ENCODE measurements at places on chromosomes 11 and 22. TPM values are rescaled to one million over a fixed set of nuclear protein-coding genes. Genes with fewer than 3 reads are reported as not detected.

DNA sequence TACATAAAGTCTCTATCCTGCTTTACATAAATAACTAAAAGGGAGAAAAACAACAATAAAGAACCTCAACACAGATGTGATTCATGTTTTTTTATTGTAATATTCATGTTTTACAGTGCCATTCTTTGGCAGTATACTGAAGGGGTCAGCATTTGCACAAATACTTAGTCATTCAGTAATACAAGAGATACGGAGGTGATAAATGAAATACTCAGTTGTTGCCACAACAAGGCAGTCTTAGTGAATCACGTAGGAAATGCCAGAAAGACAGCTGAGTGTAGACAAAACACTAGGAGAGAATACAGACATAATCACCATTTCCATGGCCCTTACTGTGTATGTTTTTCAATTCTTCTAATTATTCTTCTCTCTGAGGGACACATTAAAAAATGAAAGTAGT lies 910.4 kb downstream of the METTL15 start:
- no peak for DNase-seq

UCP3 gene
- total RNA-seq = 2.7 TPM

DNA sequence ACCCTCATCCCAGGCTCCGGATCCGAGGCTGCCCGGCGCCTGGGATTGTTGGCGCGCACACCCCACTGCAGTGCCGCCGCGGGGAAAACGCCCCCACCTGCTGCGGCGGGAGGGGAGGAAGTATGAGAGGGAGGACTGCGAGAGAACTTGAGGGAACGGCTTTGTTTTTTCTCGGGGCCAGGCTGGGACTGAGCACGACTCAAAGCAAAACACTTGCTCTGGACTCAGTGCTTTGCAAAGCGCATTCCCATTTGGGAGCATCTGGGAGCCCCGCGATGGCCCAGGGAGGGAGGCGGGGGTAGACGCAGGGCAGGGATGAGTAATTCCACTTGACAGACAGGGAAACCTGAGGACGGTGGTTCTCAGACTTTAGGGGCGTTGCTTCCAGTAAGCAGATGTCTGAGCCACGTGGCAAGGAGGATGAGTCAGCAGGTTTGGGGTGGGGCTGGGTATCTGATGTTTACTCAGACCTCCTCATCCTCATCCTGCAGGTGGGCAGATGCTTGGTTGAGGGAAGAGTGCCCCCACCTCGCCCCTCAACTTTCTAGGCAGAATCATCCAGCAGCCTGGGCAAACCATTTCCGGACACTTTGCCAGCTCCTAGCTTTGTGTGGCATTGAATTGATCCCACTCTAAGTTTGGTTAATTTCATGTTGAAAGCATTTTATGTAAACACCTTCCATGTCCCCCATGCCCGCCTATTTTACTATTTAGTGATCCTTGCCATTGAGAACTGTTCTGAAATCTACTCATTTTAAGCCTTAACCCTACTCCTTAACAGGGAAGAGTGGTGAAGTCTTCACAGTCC lies 1.5 kb downstream of the MIAT start:
- peak; percentile 75 for DNase-seq

PRG3 gene
- total RNA-seq = not detected

DNA sequence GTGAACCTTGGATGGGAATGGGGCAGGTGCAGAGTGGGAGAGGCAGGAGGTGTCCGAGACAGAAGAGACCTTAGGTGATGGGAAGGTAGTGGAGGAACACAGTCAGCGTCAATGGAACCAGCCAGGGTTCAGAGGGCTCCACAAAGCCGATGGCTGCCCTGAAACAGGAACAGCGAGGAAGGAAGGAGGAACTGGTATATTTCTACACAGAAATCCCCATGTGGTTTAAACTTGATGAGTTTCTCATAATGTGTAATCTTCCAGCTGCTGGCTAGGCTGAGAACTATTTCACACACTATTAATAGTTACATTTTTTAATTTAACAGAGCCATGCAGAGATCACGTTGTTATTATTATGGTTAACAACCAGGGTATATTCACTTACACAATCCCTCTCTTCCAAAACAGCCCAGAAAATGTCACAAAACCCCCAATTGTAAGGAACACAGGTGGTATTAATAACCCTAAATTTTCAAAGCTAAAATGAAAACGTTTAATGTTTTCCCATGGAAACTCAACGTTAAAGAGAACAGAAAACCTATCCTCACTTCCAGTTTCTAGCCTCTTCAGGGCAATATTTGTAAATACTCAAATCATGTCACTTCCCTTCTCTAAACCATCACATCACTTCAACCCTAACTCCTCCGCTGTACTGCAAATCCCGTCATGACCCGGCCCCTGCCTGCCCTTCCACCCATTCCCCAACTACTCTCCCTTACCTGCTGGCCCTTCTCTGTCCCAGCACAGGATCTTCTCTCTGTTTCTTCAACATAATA lies 74.5 kb upstream of the ARFGAP3 start:
- no peak for DNase-seq

Measured in activated naive CD4-positive, alpha-beta T cell treated with anti-CD3 and anti-CD28 coated beads, Interleukin-2, amount 50 U/mL, for 72 hours (primary cell).